ENCODE measurements at places on chromosomes 1 and 21. TPM values are rescaled to one million over a fixed set of nuclear protein-coding genes. Genes with fewer than 3 reads are reported as not detected.

Gene CDC7
- total RNA-seq, result 15.5 TPM

Gene NUDT4B
- 72.0 TPM for total RNA-seq

DNA sequence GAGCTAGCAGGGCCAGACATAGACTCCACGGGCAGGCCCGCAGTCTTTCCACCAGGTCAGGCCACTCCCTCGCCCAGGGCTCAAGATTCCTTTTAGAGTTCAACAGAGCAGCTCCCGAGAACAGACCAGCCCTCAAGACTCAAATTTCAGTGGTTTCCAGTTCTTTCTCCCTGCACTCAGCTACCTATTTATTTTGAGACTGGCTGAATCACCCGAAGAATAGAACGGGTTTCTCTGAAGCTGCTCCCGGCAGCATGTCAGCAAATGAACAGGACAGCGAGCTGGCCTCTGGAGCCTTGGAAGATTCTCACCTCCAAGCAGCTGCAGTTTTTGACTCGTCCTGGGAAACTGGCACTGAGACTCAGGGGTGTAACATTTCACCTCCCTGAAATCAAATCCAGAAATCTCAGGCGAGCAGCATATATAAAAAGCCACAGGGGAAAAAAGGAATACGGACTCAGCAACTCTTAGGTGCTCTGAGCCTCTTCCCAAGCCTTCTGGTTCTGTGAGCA, 177.9 kb downstream of the CLIC6 start:
- peak; percentile 49 for DNase-seq

Gene NTRK1
- total RNA-seq, result 0.09 TPM

- peak; percentile 52 for DNase-seq
These were observed 452.4 kb downstream of the PTPRU start for GRCh38 chr1:29688471-29689365.

DNA sequence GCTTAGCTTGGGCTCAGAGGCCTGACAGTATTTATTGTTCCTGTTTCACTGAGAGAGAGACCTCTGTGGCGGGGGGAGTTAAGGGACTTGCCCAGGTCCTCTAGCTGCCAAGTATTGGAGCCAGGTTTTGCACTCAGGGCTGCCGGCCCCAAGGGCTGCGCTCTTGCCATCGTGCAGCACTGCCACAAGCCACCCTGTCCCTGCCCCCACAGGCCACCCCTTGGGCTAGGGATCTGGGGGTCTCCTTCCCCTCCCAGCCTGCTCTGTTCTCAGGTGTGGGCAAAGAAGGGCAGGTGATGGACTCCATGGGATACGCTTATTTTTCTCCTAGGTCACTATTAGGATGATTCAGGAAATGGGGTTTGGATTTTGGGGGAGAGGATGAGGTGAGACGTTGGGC, 8.7 kb downstream of the KIAA1614 start:
- no peak for DNase-seq

DNA sequence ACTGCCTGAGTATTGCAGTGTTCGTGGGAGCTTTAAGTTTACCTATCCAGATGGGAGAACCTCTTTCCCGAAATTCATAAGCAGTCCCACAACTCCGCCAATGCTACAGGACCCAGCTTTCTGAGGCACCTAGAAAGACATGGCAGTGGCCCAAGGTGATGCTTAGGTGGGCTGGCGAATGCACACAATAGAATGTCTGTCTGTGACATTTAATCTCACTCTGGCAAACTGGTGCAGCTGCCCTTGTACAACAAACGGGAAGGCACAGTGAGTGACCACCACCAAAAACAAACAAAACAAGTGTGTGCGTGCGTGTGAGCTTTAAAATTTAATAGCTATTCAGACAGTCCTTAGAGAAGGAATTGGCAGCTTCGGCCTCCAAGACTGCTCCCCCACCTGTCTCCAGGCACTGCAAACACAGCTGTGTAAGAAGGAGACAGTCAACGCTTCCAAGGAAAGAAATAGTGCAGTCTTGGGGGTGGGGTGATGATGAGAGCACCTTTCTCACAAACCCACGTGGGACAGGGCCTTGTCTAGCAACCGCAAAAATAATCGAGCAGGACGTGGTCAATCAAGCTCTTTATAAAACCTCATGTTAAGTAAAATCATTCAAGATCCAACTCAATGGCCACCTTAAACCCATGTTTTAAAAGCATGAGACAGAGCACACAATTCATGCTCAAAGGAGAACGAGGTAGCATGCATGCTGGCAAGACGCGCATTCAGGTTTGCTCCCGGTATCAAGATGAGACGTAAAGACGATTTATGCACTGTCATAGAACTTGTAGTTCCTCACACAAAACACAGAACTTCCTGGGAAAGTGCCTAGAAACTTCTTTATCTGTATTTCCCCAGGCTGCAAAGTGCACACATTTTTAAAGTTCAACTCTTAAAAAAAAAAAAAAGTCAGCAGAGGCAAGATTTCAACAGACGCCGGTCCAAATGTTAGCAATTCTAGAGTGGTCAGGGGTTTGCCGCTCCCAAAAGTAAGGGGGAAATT, 84.1 kb downstream of the TM2D1 start:
- DNase-seq, result peak; percentile 65

DNA sequence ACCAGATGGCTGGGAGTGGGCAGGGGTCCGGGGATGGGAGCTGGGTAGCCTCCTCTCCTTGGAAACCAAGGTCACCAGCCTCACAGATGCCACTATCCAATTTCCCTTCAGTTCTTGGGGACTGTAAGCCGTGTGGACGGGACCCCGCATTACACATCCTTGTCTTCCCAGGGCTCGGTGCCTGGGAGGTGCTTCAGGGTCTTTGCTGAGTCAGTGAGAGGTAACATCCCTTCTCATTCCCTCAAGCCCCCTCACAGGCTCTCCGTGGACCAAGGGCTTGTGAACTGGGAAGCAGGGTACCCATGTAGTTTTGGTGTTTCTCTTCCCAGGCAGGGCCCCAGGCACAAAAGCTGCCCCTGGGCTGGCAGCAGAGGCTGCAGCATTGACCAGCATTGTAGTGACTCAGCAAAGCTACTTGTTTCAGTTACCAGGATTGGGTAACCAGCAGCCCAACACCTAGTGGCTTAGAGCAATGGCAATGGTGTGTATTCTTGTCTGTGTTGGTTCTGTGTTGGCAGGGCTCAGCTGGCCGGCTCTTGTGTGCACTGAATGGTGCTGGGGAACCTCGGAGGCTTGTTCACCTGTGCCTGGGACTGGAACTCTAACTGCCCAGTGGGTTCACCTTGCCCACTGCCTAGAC, 24.6 kb upstream of the PCBP3 start:
- no peak for DNase-seq

All from fibroblast of the aortic adventitia (primary cell).